NCI-H748 treated with DMSO at 0.1 percent for 48 hours (cell line): ENCODE measurements at places on chromosomes 5 and 9.

DNA sequence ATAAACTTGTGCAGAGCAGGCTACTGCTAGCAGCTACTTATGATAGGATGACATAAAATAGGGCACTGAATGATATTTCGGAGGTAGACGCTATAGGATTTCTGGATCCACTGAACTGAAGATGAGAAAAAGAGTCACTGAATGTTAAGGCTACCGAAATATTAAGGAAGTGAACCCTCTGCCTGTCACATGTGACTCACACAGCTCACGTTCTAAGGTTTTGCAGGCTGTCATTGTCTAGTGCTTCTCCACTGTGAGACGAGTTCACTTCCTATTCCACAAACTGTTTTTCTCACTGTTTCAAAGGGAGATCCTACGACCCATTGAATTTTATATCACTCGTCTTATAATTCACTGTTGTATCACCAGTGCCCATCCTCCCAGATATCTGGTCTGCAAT, 100.8 kb downstream of the CTNND2 start:
- DNase-seq = no peak

DNA sequence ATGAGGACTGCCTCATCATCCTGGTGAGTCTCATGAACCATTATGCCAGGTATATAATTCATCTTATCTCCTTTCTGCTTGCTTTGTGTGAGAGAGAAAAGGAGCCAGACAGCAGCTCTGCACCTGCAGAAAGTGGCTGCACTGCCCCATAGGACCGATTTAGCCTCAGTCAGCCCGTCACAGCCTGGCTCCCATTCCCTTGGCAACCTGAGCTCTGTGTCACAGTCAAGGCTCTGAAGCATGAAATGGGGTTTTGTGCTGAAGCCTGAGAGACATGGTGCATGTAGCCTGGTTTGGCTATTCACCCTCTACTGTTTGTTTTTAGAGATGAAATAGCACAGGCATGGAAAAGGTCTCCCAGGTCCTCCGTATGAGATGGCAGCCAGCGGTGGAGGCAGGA, 198.3 kb downstream of the KCTD16 start:
- no peak for DNase-seq

DNA sequence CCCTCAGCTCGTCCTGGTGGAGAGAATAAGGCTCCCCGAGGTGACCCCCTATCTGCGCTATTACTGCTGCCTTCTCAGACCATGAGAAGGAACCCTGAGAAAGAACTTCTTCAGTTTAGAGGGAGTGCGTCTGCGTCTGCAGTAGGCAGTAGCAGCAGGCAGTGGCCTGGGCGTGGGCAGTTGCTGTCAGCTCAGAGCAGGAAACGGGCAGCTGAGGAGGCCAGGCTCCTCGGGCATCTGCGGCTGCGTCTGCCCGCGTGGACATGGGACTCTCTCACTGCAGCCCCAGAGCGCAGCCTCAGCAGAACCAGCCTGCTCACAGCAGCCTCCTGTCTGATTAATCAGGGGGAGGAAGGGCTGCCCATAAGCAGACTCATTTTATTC, 49.8 kb upstream of the FCN1 start:
- no peak for DNase-seq

GRCh38 chr5:78811121-78811817, 162.7 kb upstream of the LHFPL2 start:
- no peak for DNase-seq

- DNase-seq = no peak
Measured at GRCh38 chr5:150488519-150489359, 19.2 kb upstream of the NDST1 start.

GRCh38 chr5:124963236-124963919, 216.9 kb upstream of the ZNF608 start:
- DNase-seq = no peak

GRCh38 chr9:113895526-113895925, 19.4 kb downstream of the ZNF618 start:
- no peak for DNase-seq

DNA sequence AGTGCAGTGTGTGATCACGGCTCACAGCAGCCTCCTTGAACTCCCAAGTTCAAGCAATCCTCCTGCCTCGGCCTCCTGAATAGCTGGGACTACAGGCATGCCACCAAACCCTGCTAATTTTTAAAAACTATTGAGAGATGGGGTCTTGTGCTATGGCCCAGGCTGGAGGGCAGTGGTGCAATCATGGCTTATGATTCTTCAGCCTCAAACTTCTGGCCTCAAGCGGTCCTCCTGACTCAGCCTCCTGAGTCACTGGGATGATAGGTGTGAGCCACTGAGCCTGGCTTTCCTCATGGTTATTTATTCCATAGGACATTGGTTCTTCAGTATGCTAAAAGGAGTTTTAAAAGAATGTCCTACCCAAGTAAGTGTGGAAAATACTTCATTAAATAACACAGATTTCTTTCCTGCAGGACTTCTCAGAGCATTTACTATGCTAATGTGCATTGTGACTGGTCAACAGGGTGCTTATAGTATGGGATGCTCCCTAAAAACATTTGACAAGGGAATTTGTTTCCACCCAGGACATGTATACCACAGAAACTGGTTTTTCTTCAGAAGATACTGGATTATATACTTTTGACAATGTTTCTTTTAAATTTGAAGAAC, 11.2 kb upstream of the NCS1 start:
- no peak for DNase-seq

GRCh38 chr9:109576762-109577161, 78.7 kb upstream of the PTPN3 start:
- no peak for DNase-seq

- no peak for DNase-seq
Measured at GRCh38 chr5:141615991-141616720, 2.6 kb downstream of the DIAPH1 start.

- DNase-seq = no peak
Measured at GRCh38 chr5:149771216-149771980, 41.3 kb downstream of the PPARGC1B start.

DNA sequence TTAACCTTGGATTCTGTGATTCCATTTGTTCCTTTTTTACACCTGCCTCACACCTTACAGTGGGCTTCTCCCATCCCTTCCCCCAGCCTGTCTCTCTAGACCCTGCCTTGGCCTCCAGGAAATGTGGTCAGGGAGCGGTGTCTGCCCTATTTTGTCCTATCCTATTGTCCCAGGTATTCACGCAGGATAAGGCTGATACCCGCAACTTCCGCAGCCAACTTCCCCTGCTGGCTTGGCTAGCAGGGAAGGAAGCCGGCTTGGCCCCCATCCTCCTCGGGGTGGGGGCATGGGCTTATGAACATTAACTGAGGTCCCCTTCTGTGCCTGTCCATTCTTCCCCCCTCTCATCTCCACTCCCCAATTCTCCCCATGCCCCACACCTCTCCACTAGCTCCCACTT, 3.5 kb downstream of the CSF1R start:
- no peak for DNase-seq

DNA sequence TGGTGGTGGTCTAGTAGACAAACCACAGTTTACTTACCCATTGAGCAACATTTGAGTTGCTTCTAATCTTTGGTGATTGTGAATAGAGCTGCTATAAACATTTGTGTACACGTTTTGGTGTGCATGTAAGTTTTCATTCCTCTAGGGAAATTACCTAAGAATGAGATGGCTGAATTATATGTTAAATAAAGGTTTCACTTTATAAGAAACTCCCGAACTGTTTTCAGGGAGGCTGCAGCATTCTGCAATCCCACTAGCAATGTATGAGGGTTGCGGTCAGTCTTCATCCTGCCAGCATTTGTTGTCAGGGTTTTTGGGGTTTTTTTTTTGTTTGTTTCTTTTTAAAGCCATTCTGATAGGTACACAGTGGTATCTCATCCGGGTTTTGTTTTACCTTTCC, 45.7 kb upstream of the PPARGC1B start:
- no peak for DNase-seq

- peak; percentile 26 for DNase-seq
Measured at GRCh38 chr5:156920042-156920860, 42.8 kb downstream of the TIMD4 start.

DNA sequence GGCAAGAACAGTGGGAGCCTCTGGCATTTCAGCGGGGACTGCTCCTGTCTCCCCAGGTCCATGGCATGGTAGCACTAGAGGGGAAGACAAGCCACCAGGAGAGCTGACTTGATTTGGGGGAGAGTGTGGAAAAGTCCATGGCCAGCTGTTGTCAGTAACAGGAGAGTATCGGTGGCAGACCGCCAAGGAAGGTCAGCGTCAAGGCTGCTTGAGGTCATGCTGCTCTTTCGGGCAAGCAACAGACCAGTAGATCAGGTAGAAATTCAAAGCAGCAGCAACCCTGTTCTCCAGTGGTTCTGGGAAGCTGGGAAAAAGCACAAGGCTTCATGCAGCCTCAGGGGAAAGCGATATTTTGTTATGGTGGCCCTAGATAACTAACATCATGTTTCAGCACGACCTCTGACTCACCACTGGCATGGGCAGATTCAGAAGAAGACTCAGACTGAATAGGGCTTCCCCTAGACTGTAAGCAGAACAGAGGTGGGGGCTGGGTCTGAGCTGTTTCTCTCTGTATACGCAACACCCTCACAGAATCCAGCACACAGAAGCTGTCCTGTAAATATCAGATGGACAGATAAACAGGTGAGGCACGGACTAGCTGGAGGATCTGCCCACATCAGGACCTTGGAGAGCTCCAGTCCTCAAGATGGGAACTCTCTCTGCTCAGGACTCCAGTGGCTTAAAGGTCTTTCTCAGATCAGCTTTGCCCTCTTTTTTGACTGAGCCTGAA, 35.2 kb upstream of the PLEKHG4B start:
- no peak for DNase-seq

DNA sequence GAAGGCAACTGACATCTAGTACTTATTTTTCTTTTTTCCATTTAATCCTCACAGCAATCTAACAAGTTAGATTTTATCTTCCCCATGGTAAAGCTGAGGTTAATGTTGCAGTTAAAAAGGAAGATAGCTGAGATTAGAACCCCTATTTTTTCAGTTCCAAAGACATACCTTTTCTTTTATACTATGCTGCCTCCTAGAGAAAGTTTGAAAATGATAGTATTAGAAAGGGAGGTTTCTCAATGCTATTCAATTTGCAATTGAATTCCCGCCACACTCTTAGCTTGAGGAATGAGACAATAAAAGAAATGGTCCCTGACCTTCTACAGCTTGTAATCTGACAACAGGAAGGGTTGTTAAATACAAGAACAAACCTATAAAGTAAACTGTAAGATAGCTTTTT, 195.9 kb upstream of the TRIM32 start:
- no peak for DNase-seq

DNA sequence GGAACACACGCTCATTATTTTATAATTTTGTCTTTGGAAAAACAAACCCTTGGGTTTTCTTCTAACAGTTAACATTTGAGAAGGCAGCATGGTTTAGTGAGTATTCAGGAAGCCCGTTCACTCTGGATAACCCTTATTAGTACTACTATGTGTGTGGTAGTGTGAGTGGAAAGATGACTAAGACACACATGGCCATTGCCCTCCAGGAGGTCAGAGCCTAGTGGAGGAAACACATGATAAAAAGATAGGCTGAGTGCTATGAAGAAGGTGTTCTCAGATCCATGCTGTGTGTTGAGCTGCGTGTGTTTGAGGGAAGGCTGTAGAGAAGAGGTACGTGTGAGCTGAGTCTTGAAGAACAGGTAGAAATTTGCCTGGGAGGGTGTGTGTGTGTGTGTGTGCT, 8.4 kb downstream of the C5orf47 start:
- DNase-seq = no peak

DNA sequence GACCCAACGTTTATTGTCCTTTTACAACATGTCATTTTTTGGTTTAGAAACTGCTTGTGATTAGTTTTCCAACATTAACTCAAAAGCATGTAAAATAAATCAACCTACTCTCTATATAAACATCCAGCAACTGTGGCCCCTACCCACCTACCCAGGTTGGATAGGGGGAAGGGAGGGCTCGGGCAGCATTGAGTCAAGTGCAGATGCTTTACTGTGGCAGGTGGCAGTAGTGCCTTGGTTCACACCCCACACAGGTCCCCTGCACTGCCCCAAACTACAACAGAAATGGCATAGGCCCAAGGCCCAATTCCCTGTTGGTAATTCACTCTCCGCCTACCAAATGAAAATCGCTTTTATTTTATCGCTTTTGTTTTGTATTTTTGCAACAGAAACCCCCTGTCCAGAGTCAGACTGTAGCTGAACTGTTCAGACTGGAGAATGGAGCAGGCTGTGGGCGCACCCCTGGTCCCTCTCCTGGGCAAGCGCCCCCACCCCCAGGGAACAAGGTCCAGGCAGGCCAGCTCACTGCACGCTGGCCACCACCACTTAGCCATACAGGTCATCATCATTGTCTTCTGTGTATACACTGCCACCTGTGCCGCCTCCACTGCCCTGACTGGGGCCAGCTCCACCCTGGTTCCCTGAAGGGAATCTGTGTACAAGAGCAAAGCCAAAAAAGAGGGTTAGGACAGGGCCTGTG, 15.7 kb downstream of the VCP start:
- DNase-seq = no peak

- no peak for DNase-seq
Measured at GRCh38 chr5:55427157-55427556, 107.6 kb downstream of the PLPP1 start.
